Activated naive CD4-positive, alpha-beta T cell treated with anti-CD3 and anti-CD28 coated beads, Interleukin-2, amount 50 U/mL, for 16 hours (primary cell): ENCODE measurements at places on chromosomes 3 and 15.

GRCh38 chr15:91520850-91521249 lies 332.7 kb upstream of the SLCO3A1 start:
- no peak for DNase-seq

DNA sequence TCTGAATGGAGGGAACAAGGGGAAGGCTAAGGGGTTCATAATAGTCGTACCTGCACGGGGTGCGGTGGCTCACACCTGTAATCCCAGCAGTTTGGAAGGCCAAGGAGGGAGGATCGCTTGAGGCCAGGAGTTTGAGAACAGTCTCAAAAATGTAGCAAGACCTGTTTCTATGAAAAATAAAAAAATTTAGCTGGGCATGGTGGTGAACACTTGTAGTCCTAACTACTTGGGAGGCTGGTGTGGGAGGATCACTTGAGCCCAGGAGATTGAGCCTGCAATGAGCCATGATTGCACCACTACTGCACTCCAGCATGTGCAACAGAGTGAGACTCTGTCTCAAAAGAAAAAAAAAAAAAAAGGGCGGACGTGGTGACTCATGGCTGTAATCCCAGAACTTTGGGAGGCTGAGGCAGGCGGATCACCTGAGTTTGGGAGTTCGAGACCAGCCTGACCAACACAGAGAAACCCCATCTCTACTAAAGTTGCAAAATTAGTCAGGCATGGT lies 17.9 kb upstream of the HDAC11 start:
- no peak for DNase-seq

- no peak for DNase-seq
These were observed 50.9 kb upstream of the MRPL3 start for GRCh38 chr3:131553495-131554247.

DNA sequence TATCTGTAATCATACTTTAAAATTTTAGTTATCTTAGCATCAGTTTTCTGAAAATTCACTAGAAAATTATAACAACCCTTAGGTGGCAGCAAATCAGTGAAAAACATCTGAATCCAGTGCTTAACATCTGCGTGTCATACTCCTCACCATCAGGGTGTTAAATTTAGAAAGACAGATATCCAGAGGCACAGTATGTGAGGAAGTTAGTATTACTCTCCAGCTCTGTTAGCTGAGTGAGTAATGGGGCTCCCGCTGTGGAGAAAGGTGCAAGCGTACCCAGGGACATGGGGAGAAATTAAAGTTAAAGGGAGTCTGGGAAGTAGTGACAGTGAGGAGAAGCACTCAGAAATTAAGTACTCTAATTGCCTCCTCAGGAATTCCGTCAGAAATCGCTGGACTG lies 50.9 kb downstream of the CEP63 start:
- DNase-seq: no peak

DNA sequence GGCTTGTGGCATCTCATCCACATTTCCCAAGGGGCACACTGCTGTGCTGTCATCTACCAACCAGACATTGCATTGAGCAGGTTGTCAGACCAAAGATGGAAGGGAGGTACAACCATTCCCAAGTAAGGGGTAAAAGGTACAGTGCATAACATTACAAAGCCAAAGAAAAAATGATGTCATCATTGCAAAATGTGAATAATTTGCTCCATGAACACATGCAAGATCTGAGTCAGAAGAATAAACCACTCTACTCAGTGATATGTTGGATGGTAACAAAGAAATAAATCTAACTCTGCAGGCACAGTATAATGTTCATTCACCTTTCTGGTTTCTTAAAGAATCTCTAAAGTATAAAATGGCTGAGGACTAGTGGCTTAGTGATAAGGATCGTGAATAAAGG lies 202.7 kb downstream of the MAGI1 start:
- DNase-seq: no peak

- no peak for DNase-seq
These were observed 156.2 kb downstream of the FGF12 start for GRCh38 chr3:192570821-192571791.

- DNase-seq: no peak
These were observed 184.5 kb downstream of the TBC1D5 start for GRCh38 chr3:17557749-17558463.

- no peak for DNase-seq
These were observed 66.8 kb upstream of the RASGRP1 start for GRCh38 chr15:38631119-38632075.

GRCh38 chr3:151262871-151263525 lies 15.3 kb downstream of the P2RY14 start:
- DNase-seq: no peak

DNA sequence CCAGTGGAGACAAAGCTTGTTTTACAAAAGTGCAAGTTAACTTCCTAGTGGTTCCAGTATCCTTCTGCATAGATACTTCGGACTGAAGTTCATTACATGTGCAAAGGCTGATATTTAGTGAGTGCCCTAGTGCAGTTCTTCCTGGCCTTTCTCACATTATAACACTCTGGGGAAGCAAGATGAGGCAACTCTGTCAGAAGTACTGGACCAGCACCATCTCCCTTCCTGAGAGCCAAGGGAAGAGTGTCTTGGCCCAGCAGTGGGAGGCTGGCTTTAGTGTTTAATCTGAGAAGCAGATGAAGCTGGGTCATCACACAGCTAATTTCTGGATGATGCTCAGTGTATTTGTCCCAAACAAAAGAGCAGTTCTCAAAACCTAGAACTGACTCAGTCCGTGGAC lies 397.7 kb downstream of the CACNA2D3 start:
- no peak for DNase-seq

GRCh38 chr3:1010228-1010627 lies 82.6 kb upstream of the CNTN6 start:
- DNase-seq: no peak

GRCh38 chr3:76969996-76970615 lies 69.8 kb upstream of the ROBO2 start:
- DNase-seq: no peak

DNA sequence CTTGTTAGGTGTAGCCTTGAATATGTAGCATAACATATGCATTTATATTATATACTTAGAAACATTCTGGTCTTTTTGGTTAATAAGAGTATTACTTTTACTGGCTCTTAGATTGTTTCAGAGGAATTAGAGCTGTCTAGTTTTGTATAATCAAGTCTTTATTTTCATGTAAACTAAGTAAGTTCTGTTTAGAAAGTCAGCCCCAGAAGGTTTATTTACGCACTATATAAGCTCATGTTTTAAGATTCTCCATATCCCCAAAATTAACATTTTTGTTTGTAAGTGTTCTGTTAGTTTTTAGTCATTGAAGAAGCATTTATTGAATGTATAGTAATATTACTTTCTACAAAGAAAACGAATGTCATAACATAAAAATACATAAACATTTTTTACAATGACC lies 158.1 kb downstream of the HCN4 start:
- DNase-seq: no peak

DNA sequence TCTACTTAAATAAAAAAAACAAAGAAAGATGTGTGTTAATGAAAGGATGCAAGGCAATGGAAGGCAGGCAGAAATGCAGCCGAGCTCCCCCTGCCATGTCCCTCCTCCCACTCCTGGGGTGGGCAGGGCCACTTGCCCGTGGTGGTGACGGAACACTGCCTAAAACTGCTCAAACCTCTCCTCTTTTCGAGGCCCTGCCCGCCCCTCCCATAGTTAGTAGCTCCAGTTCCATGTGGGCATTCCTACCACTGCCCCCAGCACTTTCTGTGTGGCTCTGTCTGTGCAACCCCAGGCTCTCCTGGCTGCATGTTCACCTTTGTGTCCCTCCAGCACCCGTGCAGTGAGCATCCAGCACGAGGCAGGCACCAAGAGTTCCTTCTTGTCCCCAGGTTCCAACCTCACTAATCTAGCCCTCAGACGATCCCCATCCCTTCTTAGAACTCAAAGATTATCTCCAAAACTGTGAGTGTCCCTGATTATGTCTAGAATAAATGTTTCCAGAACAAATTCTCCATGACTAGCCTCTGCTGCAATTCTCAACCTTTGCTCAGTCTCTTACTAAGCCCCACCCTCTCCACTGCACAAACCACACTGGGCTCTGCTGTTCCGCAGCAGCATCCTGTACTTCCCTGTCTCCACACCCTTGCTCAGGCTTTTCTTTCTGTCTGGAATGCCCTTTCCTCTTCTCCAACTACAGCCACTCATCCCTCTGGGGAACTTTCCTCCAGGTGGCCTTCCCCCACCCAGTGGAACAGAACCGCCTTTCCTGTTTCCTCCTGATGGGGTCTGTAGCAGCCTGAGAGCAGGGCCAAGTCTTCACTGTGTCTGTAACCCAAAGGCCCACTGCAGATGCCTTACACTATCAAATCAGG lies 32.6 kb upstream of the SPTBN5 start:
- no peak for DNase-seq

- no peak for DNase-seq
These were observed 64.4 kb downstream of the ABI3BP start for GRCh38 chr3:100928638-100929428.

DNA sequence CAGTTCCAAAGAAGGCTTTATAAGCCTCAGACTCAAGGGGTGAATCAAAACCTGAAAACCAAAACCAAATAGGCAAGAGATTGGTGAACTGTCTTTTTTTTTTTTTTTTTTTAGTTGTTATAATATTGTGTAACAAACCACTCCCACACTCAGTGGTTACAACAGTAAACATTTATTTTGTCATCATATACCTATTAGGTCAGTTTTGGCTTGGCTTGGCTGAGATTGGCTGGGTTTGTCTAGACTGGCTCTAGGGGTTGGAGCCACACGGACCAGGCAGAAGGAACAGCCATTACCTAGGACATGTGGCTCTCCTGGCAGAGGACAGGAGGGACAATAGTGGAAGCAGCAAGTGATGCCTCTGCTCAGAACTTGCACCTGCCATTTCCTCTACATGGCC lies 26.4 kb upstream of the RYR3 start:
- no peak for DNase-seq

GRCh38 chr15:58114812-58115211 lies 23.4 kb upstream of the AQP9 start:
- DNase-seq: no peak

GRCh38 chr3:14503033-14503705 lies 37.0 kb downstream of the GRIP2 start:
- no peak for DNase-seq

GRCh38 chr3:170196833-170197232 lies 15.3 kb upstream of the PHC3 start:
- DNase-seq: no peak

DNA sequence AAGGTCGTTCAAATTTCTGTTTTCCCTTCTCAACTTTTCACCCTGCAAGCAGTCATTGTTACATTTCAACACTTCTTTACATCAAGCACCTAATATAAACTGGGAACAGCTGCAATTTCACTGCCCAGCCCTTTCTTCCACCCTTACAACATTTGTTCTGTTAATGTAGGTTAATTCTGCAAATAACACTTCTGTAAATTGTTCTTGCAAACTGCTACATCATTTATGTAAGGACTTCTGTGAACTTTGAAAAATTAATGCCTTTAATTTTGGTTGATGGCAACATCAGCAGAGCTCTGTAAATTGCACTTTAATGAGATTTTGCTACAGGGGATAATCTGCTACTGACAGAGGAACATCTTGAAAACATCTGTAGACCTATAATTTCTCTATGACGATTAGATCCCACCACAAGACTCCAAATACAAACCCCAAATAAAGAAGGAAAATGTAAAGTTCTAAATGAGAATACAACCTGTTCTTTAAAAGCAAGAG lies 93.5 kb downstream of the ZIC4 start:
- no peak for DNase-seq

DNA sequence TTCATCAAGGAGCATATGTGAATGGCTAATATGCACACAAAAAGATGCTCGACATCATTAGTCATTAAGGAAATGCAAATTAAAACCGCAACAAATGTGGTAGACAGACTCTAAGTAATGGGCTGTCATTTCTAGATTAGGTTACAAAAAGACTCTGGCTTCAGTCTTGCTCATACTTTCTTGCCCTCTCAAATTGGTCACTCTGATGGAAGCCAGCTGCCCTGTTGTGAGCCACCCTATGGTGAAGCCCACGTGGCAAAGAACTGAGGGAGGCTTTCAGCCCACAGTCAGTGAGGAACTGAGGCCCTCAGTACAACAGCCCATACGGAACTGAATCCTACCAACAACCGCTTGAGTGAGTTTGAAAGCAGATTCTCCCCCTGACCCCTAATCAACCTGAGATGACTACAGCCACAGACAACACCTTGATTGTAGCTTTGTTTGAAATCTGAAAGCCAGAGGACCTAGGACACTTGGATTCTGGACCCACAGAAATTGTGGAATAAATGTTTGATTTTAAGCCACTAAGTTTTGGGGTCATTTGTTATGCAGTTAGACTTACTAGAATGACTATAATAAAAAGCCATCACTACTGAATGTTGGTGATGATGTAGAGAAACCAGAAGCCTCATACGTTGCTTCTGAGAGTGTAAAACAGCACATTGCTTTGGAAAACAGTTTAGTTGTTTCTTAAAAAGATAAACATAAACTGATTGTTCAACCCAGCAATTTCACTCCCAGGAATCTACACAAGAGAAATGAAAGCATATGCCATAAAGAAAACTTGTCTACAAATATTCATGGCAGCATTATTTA lies 45.7 kb downstream of the EHHADH start:
- DNase-seq: no peak

GRCh38 chr15:41125063-41125669 lies 9.1 kb upstream of the INO80 start:
- no peak for DNase-seq

DNA sequence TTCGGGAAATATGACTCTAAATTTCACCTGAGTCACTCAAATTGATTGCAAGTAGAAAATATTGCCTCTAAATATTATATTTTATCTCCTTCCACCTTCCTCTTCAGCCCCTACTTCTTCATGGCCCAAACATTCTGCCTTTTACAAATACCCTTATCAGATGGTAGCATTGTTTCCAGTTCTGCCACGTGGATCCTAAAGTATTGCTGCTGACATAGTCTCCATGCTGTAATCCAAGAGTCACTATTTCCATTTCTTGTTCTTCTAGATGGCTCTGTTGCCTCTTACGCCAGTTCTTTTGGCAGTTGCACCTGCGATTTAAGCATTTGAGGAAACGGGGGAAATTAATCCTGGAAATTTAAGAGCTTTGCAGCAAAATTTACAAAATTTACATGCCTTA lies 13.6 kb downstream of the LMOD3 start:
- DNase-seq: no peak

GRCh38 chr15:55526559-55527036 lies 18.6 kb upstream of the DNAAF4 start:
- DNase-seq: no peak

DNA sequence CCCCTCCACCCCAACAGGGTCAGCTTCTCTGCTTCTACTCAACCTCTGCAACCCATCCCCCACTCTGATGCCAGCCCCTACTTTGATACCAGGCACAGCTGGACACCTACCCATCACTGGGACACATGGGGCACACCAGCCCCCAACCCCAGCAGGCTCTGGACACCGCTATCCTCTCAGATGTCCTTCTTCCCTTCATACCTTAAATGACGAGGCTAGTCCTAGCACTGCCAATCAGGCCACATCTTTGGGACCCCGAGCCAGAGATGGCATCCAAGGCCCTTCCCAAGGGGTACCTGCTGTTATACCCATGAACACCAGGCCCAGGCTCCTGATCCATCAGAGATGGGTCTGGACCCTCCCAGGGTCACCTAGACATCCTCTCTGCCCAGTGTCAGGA lies 10.6 kb downstream of the POC1A start:
- no peak for DNase-seq
